D721Med (cell line): ENCODE measurements at places on chromosomes 4 and X.

DNA sequence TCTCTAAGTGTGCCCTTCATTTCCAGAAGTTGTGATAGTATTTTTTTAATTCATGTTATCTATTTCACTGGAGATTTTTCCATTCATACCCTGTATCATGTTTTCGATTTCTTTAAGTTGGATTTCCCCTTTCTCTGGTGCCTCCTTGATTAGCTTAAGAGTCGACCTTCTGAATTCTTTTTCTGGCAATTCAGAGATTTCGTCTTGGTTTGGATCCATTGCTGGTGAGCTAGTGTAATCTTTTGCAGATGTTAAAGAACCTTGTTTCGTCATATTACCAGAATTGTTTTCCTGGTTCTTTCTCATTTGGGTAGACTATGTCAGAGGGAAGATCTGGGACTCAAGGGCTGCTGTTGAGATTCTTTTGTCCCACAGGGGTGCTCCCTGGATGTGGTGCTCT is 9.1 kb upstream of the SH3BP2 start:
- no peak for DNase-seq

GRCh38 chr4:33924239-33924638 is 2320.1 kb downstream of the ARAP2 start:
- no peak for DNase-seq

DNA sequence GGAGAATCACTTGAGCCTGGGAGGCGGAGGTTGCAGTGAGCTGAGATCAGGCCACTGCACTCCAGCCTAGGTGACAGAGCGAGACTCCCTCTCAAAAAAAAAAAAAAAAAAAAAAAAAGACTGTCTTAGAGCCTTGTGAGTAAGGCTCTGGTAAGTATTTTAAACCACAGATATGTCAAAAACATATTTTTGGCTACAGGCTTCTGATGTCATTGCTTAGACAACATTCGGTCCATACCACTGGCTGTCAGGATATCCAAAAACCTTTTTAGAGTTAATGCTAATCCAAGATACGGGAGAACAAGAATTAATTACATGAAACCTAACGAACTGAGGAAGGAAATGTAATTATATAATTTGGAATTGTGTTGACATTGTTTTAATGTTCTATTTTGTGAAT is 999.5 kb upstream of the PABPC4L start:
- DNase-seq: no peak

GRCh38 chr4:152965611-152966010 is 29.5 kb downstream of the FHDC1 start:
- DNase-seq: no peak

- DNase-seq: no peak
Observed at GRCh38 chr4:128880662-128881061, 71.2 kb downstream of the JADE1 start.

DNA sequence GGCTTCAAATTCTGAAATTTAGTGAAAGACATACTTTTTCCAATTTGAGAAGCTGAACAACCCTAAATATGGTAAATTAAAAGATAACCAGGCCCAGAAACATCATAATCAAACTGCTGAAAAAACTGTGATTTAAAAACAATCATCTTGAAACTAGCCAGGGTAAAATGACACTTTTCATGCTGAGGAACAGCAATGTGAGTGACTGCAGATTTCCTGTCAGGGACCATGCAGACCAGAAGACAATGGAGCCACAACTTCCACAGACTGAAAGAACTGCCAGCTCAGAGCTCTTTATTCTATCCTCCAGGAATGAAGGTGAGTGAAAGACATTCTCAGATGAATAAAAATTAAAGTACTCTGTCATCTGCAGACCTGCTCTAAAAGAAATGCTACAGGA is 73.3 kb downstream of the NAT8L start:
- no peak for DNase-seq

DNA sequence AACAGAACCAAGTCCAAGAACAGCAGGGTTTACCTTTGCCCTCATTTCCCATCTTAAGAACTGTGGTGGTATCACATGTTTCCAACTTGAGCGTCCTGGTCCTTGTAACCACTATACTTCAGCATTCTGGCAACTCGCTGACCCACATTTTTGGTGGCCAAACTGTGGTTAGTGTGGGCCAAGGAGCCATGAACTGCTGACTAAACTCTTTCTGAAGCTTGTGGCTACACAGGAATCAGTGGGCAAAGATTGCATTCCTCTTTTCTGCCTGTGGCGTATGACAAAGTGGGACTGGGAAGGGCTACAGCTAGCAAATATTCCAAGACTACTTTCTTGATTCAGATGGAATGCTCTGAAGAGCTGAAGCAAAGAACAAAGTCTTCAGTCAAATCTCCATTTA is 106.3 kb upstream of the MID1 start:
- DNase-seq: no peak

GRCh38 chr4:118884716-118885115 is 3.9 kb upstream of the SYNPO2 start:
- no peak for DNase-seq
